ENCODE measurements at places on chromosomes 5 and 9.

DNA sequence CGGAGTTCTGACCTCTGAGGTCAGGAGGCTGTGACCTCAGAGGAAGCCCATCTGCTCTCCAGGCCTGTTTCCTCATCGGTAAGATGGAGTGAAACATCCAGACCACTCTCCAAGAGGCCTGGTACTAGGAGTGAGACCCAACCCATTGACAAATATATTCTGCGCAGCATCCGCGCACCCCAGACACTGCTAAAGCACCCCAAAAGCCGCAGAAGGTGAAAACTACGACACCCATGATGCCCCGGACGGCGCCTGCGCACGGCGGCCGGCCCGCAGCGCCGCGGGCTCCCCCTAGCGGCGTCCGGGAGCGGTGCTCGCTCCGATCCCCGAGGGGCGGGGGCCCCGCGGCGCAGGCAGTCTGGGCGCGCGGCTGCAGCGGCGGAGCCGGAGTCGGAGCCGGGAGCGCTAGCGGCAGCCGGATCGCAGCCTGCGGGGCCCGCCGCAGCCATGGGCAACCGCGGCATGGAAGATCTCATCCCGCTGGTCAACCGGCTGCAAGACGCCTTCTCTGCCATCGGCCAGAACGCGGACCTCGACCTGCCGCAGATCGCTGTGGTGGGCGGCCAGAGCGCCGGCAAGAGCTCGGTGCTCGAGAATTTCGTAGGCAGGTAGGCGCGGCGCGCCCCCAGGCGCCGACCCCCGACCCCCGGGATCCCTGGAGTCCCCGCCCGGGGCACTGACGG lies at the start of gene DNM1:
Gene DNM1 (plus strand): TSS at position 356 of the 683 bp plus-strand sequence. CDS start 92 bp downstream, at position 448.
- peak; percentile 59 for DNase-seq

DNA sequence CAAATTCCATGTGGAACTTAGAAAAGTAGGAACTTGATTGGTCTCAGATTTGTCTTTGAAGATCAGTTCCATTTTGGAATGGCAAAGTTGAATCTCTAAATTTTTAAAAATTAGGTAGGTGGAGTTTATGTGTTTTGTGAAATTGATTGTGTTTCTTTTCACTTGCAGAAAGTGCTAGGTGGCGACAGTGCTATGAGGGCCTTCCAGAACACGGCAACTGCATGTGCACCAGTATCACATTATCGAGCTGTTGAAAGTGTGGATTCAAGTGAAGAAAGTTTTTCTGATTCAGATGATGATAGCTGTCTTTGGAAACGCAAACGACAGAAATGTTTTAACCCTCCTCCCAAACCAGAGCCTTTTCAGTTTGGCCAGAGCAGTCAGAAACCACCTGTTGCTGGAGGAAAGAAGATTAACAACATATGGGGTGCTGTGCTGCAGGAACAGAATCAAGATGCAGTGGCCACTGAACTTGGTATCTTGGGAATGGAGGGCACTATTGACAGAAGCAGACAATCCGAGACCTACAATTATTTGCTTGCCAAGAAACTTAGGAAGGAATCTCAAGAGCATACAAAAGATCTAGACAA lies 2.8 kb downstream of the PHAX start:
- DNase-seq, result no peak

DNA sequence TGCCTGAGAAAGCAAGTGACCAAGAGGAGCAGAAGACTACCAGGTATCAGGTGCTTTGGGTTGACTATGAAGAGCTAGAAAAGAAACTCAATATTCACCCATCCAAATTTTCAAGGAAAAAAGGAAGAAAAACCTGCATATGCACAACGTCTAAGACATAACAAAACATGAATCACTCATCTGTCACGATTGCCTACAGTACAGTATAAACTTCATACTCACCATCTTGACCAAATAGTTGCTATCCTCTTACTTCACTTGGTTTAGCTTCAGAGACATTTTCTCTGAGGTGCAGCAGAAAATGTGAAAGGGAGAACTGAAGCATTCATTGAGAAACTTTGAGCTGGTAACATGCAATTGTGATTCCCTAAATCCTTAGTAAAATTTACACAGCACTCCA lies 228.6 kb upstream of the MPDZ start:
- DNase-seq, result no peak

DNA sequence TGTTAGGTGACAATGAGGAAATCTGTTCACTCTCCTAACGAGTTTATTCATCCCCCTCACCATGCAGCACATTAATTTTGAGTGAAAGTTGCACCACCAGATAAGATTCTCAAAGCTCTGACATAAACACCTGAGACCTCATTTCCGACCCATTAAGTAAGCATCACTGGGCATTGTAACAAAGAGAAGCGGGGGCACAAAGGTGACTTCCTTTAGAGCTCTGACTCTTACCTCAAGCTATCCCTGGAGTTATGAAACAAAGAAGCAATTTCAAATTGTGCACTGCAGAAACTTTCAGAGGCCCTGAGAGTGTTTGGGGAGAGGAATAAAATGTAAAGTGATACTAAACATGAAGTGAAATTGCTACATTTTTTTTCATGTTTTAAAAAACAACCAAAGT lies 29.5 kb downstream of the C5orf15 start:
- DNase-seq, result no peak

DNA sequence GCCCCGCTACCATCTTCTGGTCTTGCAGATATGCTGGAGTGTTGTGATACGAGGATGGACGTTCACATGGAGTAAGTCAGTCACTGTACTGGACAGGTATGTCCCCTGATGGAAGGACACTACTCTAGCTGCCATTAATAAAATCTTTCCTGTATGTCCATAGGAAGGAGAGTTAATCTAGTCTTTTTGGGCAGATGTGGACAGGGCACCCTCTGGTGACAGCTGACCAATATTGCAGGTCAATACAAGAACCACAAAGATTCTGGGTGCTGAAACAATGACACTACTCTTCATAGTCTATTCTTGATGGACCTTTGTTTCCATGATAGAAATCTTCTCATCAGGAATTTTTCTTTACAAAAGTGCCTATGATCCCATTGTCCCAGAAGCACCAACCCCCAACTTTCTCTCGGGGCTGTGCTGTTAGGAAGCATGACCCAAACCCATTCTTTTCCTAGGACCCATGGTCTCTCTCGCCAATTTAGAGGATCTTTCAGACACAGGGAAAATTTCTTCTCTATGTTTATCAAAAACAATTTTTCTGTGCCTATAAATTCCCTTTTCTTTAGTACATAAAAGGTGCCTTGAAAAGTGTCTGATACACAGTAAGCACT lies 376.9 kb downstream of the DTWD2 start:
- DNase-seq, result no peak

DNA sequence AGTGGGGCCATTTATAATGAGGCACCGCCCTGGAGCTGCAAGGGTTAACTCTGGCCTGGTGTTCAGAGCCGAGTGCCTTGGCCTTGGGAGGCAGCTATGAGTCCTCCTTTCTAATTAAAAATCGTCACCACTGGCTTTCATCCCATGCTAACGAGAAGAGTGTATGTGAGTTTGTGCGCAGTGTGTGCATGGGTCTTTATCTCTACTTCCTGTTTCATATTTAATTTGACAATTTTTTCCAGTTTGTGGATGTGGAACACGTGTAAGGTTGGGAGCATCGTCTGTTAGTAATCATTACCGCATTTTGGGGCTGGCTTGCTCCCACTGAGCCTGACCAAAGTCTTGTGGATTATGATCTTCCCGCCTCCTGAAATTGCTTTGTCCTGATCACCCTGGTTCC lies 76.4 kb downstream of the NDFIP1 start:
- no peak for DNase-seq

DNA sequence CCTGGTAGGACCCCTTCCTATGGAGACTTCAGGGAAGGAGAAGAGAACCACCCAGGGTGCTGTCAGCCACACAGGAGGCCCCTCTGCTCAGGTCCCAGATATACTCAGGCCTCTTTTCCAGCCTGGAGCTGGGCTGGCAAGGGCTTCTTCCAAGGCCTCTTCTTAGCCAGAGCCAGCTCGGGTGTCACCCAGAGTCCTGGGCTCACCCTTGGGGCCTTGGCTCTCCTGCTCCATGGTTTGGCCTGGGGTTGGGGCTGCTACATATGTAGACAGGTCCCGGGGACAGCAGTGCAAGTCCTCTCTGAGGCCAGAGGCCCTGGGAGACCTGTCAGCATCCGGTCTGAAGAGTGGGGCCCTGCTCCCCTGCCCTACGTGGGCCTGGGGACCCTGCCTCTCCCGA lies 22.8 kb downstream of the PAEP start:
- DNase-seq, result no peak

DNA sequence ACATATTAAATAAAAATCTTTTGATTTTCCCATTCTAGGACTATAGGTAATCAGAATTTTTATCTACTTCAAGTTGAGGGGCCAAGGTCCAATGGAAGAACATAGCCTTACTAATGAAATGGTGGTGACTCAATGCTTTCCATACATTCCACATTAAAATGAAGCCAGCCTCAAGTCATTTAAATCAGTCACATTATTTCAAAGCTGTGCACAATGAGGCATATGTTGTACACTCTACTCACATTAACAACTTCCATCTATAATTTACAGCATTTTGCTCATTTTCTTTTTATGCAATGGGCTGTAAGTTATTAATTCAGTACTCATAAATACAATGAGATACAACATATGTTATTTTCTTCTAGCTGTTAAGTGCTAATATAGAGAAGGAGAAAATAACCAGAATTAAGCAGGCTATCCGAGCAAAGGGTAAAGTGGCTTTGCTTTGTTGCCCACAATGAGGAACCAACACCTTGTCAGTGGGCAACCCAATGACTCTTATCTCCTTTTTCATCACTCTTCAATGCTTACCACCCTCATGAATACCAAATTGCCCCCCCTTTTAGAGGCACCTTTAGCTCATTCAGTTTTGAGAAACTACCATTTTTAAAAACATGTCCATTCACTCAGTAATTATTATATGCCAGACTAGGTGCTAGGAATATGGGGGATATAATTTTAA lies 52.4 kb downstream of the TTLL11 start:
- no peak for DNase-seq

DNA sequence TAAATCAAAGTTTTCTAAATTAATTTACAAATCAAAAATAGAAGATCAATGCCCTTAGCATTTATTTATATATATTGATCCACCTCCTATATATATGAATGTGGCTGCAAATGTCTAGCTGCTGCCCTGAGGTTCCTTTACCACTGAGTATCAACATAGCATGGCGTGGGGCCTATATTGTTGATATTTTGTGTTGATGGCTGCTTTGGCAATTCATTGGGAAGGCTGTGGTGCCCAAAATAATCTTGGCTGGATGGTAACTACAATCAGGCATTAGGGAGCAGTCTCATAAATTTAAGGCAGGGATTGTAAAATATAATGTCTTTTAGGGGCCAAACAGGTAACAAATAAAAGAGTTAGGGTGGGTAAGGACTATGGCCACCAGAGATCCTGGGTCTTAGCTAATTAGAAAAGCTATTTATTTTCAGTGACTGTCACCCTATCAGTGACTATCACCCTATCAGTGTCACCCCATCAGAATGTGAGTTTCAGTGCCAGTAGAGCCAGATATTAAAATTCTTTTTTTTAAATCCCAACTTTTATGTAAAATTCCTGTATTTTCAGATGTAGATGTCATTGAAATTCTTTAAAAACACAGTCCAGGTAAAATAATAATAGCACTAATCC lies 190.7 kb upstream of the PCSK5 start:
- DNase-seq, result no peak

DNA sequence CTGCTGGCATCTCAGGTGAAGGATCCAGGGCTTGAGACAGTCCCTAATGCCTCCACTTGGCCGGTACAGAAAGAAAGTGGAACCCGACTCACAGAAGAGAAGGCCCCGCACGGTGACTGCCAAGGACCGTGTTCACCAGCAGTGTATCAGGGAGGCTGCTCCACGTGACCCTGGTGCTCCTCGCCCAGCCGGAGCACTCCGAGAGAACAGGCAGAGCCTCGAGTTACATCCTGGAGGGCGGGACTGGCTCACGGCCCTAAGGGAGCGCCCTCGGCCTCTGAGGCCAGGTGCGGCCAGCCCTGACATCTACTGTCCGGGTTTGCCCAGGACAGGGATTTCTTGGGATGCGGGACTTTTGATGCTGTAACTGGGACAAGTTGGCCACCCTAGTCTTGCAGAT lies 104.0 kb upstream of the SARDH start:
- DNase-seq, result no peak

GRCh38 chr9:106954974-106955850 lies 92.2 kb downstream of the ZNF462 start:
- no peak for DNase-seq

DNA sequence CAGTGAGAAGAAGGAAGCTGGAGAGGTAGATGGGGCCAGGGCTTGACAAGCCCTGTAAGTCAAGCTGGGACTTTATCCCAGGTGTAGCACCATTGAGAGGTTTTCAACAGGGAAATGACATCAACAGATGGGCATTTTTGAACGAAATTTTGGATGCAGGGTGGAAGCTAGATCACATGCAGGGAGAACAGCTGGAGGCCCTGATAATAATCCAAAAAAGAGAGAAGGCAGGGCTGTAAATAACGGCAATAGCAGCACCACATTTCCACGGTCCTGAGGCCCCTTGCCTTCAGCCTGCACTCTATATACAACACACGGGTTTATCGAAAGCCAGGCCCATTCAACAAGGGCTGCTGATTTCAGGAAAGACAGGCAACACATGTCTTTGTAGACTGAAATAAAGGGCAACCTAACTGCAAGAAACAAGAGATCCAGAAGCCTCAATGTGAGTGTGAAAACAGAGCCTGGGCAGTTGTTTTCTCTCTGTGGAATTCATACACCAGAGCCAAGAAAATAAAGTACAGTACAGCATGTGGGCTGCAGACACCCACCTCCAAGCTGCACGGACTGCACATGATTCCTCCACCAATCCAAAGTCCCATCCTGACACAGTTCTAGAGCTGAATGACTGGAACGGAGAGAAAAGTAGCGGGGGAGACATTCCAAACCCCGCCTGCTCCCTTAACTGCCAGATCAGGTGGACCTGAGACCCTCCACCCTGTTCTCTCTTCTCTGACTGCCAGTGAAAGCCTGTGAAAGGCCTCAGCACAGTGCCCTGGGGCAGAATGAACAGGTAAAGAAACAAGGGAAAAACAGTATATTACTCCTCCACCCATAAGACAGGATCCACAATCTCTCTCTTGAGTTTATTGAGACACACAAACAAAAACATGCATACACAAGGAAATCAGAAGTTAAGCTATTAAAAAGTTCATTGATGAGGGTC lies 36.3 kb downstream of the KLHL3 start:
- DNase-seq, result no peak

DNA sequence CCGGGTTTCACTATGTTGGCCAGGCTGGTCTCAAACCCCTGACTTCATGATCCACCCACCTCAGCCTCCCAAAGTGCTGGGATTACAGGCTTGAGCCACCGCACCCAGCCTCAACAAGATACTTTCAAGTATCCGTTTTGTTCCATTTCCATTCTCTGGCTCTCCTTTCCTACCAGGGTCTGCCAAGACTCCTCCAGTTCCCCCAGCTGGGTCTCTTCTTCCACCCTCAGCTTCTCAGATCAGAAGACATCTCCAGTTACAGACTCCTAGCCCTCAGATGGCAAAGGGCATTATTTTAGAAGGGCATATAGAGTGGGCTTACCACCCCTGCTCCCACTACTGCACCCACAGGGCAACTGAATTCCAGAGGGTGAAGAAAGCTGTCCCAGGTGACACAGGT lies 1.5 kb upstream of the PDGFRB start:
- DNase-seq, result no peak

Data from stimulated activated CD8-positive, alpha-beta memory T cell treated with anti-CD3 and anti-CD28 coated beads, Interleukin-15, amount 100 ng/mL, for 48 hours (primary cell).